RPMI7951 (cell line): ENCODE measurements at places on chromosomes 2 and 18.

DNA sequence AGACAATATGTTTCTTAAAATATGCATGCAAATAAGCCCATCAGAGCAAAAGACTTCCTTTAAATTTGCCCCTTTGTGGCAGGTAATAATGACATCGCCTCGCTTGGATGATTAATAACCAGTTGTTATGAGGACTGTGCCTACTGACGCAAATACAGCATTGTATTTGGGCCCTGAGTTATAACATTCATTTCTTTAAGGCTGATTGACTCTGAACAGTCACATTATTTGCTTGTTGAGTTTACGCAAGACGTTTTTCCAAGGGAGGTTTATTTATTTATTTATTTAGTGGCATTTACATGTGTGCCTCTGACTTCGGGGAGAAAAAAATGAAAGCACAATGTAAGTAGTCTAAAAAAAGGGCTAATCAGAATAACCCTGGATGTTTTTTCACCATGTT lies 88.3 kb downstream of the SLC8A1 start:
- no peak for DNase-seq

DNA sequence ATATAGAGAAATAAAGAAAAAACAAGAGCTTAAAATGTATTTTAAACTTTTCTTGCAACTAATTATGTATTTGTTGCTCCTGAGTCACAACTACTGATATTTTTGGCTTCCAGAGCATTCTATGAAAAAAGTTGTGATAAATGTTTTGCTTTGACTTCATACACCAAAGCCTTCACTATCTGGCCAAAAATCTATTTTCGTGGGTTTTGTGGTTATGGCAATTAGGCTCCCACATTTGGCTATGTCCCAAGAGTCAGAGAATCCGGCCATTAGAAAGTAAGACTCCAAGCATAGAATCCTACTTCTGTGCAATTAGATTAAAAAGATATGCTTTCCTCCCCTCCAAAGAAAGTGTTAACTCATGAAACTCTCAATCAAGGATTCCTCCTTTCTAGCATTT lies 1456.1 kb upstream of the ACVR2A start:
- peak; percentile 53 for DNase-seq

DNA sequence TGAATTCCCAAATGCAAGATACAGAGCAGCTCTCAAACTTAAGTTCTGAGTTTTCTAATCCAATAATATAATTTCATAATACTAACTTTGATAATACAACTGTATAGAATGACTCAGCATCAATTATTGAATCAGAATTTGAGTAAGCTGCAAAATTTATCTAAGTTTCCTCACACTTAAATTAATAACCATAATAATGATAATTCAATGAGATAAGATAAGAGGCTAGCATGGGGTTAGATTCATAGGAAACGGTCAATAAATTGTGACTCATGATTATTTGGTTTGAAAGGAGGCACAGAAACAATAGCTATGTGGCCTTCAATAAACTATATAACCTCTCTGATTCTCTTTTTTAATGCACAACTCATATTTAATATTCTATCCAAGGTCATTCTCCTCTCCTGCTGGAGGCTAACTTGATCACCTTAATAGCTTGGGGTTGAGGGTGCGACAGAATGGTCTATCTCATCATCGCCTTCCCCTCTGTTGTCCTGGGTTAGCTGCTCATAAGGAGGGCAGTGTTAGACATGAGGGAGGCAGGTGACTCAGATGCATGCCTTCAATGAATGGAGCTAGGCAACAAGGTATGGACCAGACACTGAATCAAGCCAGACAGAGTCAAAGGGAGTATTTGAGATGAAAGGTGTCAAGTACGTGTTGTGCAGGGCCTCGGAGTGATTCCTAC lies 36.2 kb upstream of the BMP10 start:
- DNase-seq, result no peak

- DNase-seq, result no peak
Observed at GRCh38 chr2:29235411-29235810, 120.2 kb downstream of the CLIP4 start.

- DNase-seq, result peak; percentile 47
Observed at GRCh38 chr2:219309278-219309677, at the start of gene PTPRN. Gene PTPRN, minus strand, starts transcription at chr2:219309401. Its CDS starts 69 bp downstream, at chr2:219309332.

- peak; percentile 83 for DNase-seq
Observed at GRCh38 chr2:105187531-105187930, 54.0 kb upstream of the GPR45 start.

- DNase-seq, result no peak
Observed at GRCh38 chr2:191853843-191854242, 7.0 kb upstream of the CAVIN2 start.

GRCh38 chr2:159362816-159363251 lies 76.3 kb upstream of the WDSUB1 start:
- peak; percentile 7 for DNase-seq

- no peak for DNase-seq
Observed at GRCh38 chr2:183179156-183179555, 54.9 kb downstream of the NUP35 start.

DNA sequence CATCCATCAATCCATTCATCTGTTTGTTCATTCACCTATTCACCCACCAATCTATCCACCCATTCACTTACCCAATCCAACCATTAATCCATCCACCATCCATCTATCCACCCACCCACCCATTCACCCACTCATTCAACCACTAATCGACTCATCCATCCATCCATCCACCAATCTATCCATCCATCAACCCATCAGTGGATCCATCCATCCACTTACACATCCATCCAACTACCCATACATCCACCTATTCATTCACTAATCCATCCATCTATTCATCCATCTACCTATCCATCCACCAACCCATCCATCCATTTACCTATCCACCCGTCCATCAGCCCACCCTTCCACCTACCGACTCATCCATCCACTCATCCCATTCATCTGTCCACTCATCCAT lies 11.3 kb downstream of the MYO7B start:
- no peak for DNase-seq

- peak; percentile 78 for DNase-seq
Observed at GRCh38 chr2:120863661-120864320, 128.1 kb downstream of the GLI2 start.

DNA sequence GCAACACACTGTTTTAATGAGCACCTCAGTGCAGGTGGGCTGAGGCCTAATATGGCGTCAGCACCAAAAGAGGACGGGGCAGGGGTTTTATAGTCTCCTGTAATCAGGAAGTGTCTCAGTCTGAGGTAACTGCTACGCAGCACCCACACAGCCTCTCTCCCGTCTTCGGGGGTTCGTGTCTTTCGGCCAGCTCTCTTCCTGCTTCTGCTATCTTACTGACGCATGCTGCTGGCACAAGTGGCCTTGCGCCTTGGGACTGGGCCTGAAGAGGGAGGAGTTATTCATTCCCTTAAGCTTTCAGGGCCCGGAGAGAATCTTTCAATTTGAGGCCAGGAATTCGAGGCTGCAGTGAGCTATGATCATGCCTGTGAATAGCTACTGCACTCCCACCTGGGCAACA lies 14.5 kb upstream of the PAPOLG start:
- DNase-seq, result no peak

- DNase-seq, result peak; percentile 4
Observed at GRCh38 chr2:199862788-199863187, 11.8 kb upstream of the FTCDNL1 start.

DNA sequence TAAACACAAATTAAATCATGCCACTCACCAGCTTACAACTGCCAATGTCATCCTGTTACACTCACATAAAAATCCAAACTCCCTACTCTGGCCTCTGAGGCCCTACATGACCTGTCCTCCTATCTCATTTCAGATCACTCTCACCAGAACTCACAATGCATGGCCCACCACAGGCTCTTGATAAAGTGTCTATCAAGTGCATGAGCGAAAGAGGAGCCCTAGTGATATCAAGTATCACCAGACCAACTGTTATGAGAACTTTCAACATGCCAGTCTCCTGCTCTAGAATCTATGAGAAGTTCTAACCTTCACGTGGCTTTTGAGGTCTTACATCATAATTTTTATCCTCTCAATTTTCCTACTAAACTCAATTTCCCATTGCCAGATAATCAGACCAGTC lies 76.4 kb upstream of the CD226 start:
- DNase-seq, result no peak

DNA sequence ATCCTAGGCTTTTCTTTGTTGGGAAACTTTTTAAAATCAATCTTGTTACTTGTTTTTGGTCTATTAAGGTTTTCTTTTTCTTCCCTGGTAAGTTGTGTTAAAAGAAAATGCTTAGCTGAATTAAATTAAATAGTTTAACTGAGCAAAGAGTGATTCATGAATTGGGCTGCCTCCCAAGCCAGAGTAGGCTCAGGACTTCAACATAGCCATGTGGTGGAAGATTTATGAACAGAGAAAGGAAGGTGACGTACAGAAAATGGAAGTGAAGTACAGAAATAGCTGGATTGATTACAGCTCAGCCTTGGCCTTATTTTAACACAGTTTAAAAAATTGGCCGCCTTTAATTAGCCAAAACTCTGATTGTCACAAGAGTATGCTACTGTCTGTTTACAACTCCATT lies 27.9 kb upstream of the GALNT5 start:
- peak; percentile 82 for DNase-seq

GRCh38 chr18:76592981-76593381 lies 97.9 kb upstream of the ZNF516 start:
- DNase-seq, result no peak

- DNase-seq, result no peak
Observed at GRCh38 chr2:110755491-110756078, 23.2 kb downstream of the ACOXL start.

DNA sequence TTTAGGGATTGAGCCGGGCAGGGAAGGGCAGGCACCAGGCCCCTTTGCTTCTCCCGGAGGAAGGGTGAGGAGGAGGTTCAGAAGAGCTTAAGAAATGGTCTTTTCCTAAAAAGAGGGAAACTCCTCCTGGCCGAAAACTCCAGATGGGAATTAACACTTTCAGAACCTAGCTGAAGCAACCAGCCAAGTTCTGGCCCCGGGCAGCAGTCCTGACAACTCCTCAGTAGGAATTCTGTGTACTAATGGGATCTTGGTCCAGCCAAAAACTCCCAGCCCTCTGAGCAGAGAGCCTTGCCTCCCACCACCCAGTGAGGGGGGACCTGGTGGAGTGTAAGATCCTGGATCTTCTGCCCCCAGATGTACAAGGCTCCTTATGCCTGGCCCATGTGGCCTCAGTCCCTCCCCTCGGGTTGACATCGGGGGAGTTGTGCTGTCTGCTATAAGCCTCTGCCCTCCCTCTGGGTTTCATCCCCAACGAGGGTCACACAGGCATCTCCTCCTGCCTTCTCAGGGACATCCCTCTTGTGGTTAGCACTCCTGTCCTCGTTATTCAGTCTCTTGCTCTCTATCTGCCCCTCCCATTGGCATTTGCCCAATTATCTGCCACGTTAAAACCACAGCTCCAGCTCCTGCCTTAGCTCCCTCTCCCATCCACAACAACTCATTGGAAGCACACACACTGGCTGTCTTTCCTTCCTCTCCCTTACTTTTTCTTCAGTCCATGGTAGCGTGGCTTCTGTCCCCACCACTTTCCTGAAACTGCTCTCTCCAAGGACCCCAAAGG lies 184.6 kb downstream of the CYP26B1 start:
- peak; percentile 83 for DNase-seq

DNA sequence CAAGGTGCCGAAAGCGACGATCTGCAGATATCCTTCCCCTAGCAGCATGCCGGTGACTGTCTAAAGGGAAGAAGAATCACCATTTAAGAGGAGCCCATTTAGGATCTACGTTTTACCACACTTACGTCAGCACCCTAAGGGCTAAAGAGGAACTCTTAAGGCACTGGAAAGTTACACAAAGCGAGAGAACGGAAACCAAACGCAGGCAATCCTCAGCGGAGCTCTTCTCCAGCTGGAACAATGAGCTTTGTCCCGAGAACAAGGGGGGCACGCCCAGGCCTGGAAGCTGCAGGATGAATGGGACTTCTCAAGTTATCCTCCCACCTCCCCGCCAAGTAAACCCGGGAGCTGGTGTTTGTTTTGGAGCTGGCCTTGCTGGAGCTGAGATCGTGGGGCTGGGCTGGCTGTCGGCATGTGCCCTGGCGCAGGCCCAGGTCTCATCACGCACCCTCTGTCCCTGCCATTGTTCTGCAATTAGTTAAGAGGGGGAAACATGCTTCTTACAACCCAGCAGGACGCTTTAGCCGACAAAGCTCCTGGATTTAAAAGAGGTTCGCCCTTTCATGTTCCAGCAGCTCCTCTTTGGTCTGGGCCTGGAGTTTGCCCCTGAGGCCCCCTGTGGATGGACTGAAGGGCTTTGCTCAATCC lies 36.4 kb downstream of the PXDN start:
- peak; percentile 100 for DNase-seq

DNA sequence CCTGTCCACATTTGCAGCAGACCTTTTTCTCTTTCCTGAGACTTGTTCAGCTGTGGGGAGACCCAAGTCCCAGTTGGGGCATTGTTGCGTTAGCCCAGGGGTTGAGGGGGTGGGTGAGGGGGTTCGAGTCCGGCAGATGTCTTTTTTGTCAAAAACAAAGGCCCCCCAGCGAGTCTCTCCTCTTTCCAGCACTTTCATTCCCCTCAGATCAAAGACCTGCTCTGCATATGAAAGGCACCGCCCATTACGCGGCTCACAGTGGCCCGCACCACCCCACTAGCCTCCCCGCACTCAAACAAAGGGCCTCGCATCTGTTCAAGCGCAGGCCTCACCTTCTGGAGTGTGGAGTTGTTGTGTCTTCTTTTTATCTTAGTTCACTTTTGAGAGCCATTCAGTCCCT lies 25.2 kb downstream of the TRABD2A start:
- no peak for DNase-seq

- DNase-seq, result no peak
Observed at GRCh38 chr2:14081521-14081920, 551.0 kb upstream of the LRATD1 start.

GRCh38 chr18:63105636-63106316 lies 213.8 kb downstream of the BCL2 start:
- no peak for DNase-seq

- no peak for DNase-seq
Observed at GRCh38 chr2:144415386-144415785, 104.5 kb downstream of the ZEB2 start.

GRCh38 chr2:16686641-16687040 lies 21.0 kb upstream of the CYRIA start:
- no peak for DNase-seq

GRCh38 chr2:202377207-202377761 lies 1.2 kb downstream of the BMPR2 start:
- DNase-seq, result peak; percentile 53

- DNase-seq, result peak; percentile 19
Observed at GRCh38 chr2:151410485-151410834, 758 bp downstream of the RIF1 start.

DNA sequence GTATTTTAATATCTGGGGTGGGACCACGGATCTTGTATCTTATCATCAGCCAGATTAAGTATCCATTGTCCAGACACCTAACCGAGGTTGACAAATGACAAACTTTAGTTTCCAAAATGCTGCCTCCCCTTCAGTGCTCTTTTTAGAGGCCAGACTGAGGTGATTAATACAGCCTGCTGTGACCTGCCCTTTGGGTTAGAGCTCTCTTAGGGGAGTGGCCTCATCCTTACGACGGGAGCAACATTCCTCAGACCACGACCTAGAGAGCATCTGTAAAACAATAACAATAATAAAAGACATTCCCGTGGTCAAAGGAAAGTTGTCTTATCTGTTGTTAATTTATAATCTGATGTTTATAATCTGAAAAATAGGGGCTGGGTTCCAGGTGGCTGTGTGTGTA lies 405.3 kb downstream of the LPIN1 start:
- DNase-seq, result peak; percentile 22
